CD4-positive, CD25-positive, alpha-beta regulatory T cell (primary cell): ENCODE measurements at places on chromosomes 11 and 22. TPM values are rescaled to one million over a fixed set of nuclear protein-coding genes. Genes with fewer than 3 reads are reported as not detected.

DNA sequence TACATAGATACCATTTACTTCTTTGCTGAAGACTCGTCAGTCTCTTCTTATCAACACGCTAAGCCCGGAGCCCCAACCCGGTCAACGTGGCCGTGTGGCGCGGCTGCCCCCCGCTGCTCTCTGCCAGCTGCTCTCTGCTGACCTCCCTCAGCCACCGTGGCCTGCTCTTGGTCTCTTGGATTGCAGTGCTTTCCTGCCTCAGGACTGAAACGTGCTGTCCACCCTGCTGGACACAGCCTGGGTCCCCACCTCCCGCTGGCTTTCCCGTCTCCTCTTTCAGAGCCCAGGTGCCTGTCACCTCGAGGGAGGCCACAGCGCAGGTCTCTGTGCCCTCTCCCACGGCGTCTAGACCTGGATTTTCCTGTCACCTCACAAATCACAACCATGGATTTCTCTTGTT, 388.1 kb upstream of the B3GAT1 start:
- H3K27me3 ChIP-seq, result peaks cover 9% of the 10 kb centered on the region
- H3K36me3 ChIP-seq, result no peaks in the 10 kb centered on the region
- no peaks in the 10 kb centered on the region for H3K4me1 ChIP-seq
- no peak overlapping the region for H3K4me3 ChIP-seq
- no peak for DNase-seq

- no peak overlapping the region for H3K4me3 ChIP-seq
- H3K4me1 ChIP-seq, result no peaks in the 10 kb centered on the region
- DNase-seq, result no peak
- no peaks in the 10 kb centered on the region for H3K27me3 ChIP-seq
These were observed 1354.5 kb downstream of the BRD1 start for GRCh38 chr22:48473202-48473601.

DNA sequence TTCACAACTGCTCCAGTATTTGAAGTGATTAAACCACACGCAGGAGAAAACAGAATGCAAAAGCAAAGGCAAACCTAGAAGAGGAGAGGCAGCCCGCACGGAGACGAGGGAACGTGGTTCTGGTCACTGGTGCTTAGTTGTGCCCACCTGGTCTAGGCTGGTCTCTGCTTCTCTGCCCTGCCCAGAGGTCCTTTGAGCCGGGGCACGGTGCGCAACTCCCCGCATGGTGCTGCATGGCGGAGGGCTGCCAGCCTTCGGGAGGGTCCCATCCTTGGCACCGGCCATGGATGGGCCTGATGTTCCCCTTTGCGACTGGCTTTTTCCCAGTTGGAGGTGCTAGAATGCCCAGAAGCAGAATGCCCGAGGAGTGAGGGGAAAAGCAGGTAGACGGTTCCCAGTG, 46.1 kb downstream of the KCNC1 start:
- no peaks in the 10 kb centered on the region for H3K36me3 ChIP-seq
- H3K4me3 ChIP-seq, result no peak overlapping the region
- H3K27ac ChIP-seq, result no peak overlapping the region
- no peaks in the 10 kb centered on the region for H3K27me3 ChIP-seq

DNA sequence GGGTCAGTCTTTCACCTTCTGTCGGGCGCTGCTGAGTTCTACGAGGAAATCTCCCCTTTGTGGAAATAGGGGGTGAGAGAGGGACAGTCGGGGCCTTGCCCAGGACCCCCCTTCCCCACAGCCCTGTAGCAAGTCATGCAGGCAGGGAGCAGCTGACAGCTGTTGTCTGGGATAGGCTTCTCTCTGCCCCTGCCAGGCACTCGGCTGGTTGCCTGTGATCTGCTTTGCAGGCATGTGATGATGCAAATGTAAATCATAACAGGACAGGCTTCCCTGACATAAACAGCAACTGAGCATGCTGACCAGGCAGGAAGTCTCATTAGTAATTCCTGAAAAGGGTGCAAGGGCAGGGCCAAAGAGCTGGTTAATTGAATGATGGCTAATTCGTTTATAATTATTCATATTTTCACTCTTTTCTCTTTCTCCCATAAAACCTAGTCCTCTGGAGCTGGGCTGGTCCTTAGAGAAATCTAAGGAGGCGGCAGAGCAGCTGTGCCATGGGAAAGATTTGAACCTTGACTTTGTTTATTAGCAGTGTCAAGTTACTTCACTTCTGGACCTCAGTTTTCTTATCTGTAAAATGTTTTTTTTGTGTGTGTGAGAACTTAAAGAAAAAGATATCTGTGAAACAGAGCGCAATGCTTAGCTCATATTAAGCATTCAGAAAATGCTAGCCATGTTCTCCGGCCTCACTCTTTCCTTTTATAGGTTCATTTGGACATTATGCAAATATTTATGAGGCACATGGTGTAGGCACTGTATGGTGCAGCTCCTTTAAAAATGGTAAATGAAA, 129.7 kb downstream of the LDLRAD3 start:
- H3K4me1 ChIP-seq, result no peaks in the 10 kb centered on the region
- H3K27me3 ChIP-seq, result no peaks in the 10 kb centered on the region
- H3K36me3 ChIP-seq, result no peaks in the 10 kb centered on the region
- H3K27ac ChIP-seq, result no peak overlapping the region

DNA sequence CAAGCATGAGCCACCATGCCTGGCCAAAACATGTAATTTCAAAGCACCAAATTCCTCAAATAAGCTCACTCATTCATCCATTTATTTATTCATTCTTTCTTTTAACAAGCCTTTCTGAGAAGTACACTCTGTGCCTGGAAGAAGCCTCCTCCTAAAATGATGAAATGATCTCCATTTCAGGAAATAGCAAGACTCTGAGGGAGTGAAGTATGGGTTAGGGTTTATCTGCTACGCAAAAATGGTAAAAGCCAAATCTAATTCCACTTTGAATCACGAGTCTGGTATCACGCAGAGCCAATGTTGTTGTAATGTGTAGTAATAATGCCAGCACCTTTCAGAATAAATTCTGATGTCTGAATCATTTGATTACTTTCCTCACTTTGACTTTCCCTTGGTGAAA, 1041.8 kb downstream of the LRRC4C start:
- no peaks in the 10 kb centered on the region for H3K36me3 ChIP-seq
- no peaks in the 10 kb centered on the region for H3K4me1 ChIP-seq
- no peaks in the 10 kb centered on the region for H3K27me3 ChIP-seq
- no peak overlapping the region for H3K27ac ChIP-seq

- H3K27me3 ChIP-seq, result peaks cover 8% of the 10 kb centered on the region
- H3K4me3 ChIP-seq, result no peak overlapping the region
- H3K27ac ChIP-seq, result no peak overlapping the region
- no peaks in the 10 kb centered on the region for H3K4me1 ChIP-seq
- no peaks in the 10 kb centered on the region for H3K36me3 ChIP-seq
These were observed 14.5 kb upstream of the NCF4 start for GRCh38 chr22:36846271-36846670.

DNA sequence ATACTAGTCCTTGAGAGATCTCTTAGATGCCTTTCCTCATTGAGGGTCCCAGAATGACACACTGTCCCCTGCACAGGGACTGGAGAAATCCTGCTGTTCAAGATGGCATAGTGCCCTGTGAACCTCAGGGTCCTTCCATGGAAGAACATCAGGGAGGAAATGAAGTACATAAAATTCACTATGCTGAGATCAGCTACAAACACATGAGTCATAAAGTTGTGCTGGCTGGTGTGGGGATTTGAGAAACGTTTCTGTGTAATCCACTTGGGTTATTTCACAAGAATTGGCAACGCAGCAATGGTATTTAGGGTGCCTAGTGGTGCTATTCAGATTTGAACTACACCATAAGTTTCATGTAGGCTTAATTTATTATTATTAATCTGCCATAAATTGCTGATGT, 174.4 kb downstream of the MAML2 start:
- H3K36me3 ChIP-seq, result peaks cover 2% of the 10 kb centered on the region
- no peak for DNase-seq
- no peak overlapping the region for H3K4me3 ChIP-seq
- H3K27me3 ChIP-seq, result no peaks in the 10 kb centered on the region

GRCh38 chr11:112555491-112556364, 295.1 kb upstream of the PLET1 start:
- no peak overlapping the region for H3K27ac ChIP-seq
- DNase-seq, result peak; percentile 46
- no peaks in the 10 kb centered on the region for H3K4me1 ChIP-seq
- H3K36me3 ChIP-seq, result no peaks in the 10 kb centered on the region

DNA sequence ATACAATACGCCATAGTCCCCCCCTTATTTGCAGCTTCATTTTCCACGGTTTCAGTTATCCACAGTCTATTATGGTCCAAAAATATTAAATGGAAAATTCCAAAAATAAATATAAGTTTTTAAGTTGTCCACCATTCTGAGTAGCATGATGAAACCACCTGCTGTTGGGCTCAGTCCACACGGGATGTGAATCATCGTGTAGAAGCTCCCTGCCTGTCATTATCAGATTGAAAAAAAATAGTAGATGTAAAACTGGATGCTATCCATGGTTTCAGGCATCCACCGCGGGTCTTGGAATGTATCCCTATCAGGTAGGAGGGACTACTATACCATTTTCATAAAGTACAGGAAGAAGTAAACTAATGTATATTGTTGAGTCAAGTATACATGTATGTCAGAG, 127.4 kb downstream of the TTC17 start:
- no peaks in the 10 kb centered on the region for H3K4me1 ChIP-seq
- no peaks in the 10 kb centered on the region for H3K27me3 ChIP-seq
- peaks cover 15% of the 10 kb centered on the region for H3K36me3 ChIP-seq
- no peak overlapping the region for H3K27ac ChIP-seq

- no peaks in the 10 kb centered on the region for H3K27me3 ChIP-seq
- no peak overlapping the region for H3K4me3 ChIP-seq
- DNase-seq, result no peak
- H3K4me1 ChIP-seq, result peaks cover 20% of the 10 kb centered on the region
- H3K27ac ChIP-seq, result no peak overlapping the region
- H3K36me3 ChIP-seq, result peaks cover 2% of the 10 kb centered on the region
These were observed 21.8 kb upstream of the GNB1L start for GRCh38 chr22:19876314-19876940.

GRCh38 chr22:49334976-49335375, 492.7 kb downstream of the BRD1 start:
- H3K27ac ChIP-seq, result no peak overlapping the region
- no peak for DNase-seq
- no peak overlapping the region for H3K4me3 ChIP-seq
- H3K4me1 ChIP-seq, result no peaks in the 10 kb centered on the region
- H3K36me3 ChIP-seq, result no peaks in the 10 kb centered on the region
- no peaks in the 10 kb centered on the region for H3K27me3 ChIP-seq

DNA sequence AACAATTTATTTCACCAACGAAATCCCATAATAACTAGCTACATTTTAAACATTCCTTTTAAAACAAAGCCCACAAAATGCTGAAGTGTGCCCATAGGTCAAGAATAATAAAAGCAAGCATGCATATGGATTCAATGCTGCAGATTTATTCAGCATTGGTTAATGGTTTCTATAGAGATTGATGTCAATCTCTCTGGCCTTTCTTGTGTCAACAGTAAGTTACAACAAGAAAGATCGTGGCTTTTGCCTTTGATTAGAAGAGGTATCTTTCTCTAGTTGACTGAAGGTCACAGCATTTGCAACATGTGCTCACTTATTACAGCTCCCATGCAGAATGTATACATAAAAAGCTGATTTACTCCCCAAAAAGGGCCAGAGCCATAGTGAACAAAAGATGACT, 1.4 kb upstream of the SOX6 start:
- no peaks in the 10 kb centered on the region for H3K36me3 ChIP-seq
- no peak overlapping the region for H3K4me3 ChIP-seq
- no peaks in the 10 kb centered on the region for H3K4me1 ChIP-seq
- no peak overlapping the region for H3K27ac ChIP-seq
- no peak for DNase-seq

DNA sequence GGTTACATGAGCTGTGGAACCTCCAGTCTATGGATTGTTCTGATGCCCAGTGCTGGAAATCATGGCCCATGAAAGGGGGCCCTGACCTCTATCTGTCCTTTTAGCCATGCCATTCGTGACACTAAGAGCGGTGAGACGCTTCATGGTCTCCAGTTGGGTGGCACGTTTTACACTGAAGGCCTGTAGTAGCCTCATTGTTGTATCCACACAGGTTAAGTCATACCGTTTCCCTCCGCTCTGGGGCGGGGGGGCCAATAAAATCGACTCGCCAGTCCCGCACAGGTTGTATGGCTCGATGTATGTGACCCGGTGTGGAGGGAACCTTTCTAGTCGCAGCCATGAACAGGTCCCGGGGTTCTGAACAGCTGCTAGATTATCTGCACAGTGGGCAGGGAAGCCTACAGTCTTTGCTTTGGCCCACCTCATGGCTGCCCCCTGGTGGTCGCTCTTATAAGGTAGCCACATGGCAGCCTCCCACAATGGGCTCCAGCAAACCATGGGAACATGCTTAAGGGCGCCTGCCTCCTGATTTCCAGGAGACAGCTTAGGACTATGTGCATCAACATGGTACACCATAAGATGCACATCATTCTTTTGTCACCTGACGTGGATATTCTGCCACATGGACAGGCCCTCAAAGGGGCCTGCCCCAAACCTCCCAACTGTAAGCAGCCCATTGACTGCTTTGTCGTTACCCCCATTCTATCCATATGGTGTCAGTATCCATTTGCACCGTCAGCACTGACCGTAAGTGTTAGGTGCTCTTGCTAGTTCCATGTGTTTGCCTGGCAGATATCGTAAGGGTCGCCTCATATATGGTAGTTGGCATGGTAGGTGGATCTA, 19.7 kb upstream of the APOL3 start:
- H3K27ac ChIP-seq, result no peak overlapping the region
- H3K36me3 ChIP-seq, result no peaks in the 10 kb centered on the region
- H3K4me3 ChIP-seq, result no peak overlapping the region

DNA sequence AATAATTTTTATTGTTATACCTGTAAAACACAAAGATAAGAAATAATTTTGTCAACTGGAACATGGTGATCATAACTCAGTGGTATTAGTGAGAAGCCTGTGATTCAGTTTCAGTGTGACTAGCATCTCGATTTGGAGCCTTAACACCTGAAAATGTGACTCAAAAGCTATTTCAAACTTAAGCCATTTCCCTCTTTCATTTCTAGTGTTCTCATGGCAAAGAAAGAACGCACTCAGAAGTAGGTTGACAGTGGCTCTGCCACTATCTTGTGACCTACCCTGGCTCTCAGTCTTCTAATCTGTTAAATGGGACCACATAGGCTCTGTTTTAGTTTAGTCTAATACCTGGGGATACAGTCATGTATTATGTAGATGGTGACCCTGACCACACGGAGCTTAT, 62.7 kb downstream of the ISX start:
- peaks cover 6% of the 10 kb centered on the region for H3K27me3 ChIP-seq
- no peak for DNase-seq
- no peak overlapping the region for H3K27ac ChIP-seq
- no peak overlapping the region for H3K4me3 ChIP-seq
- H3K4me1 ChIP-seq, result no peaks in the 10 kb centered on the region

GRCh38 chr11:16191868-16192240, 164.5 kb downstream of the SOX6 start:
- H3K27ac ChIP-seq, result no peak overlapping the region
- H3K4me3 ChIP-seq, result no peak overlapping the region
- DNase-seq, result no peak
- H3K36me3 ChIP-seq, result no peaks in the 10 kb centered on the region
- no peaks in the 10 kb centered on the region for H3K4me1 ChIP-seq
- H3K27me3 ChIP-seq, result no peaks in the 10 kb centered on the region

- no peaks in the 10 kb centered on the region for H3K36me3 ChIP-seq
- DNase-seq, result no peak
- H3K27ac ChIP-seq, result no peak overlapping the region
These were observed 80.2 kb downstream of the CCDC34 start for GRCh38 chr11:27282806-27283205.

Gene LINC01488
- not detected for total RNA-seq

Gene TIGD3
- 0.37 TPM for total RNA-seq

Gene MIEF1
- 16.0 TPM for total RNA-seq

Gene POU2AF3
- not detected for total RNA-seq

Gene RRP8
- 21.0 TPM for total RNA-seq

Gene ARHGAP20
- total RNA-seq, result not detected

Gene PAX6
- total RNA-seq, result not detected

Gene KRTAP5-8
- 0.35 TPM for total RNA-seq

Gene C22orf15
- 0.96 TPM for total RNA-seq

Gene RAB36
- total RNA-seq, result 0.17 TPM

Gene TNNT3
- 19.4 TPM for total RNA-seq

Gene IRAG1
- not detected for total RNA-seq

Gene MRGPRX3
- not detected for total RNA-seq

Gene TRIM3
- total RNA-seq, result 16.4 TPM
